Mesenchymal stem cell (in vitro differentiated cells and primary cell): ENCODE measurements at places on chromosomes 1 and 21.

- H3K4me1 ChIP-seq, result no peaks in the 10 kb centered on the region
- no peaks in the 10 kb centered on the region for H3K36me3 ChIP-seq
- H3K27ac ChIP-seq, result no peak overlapping the region
Observed at GRCh38 chr1:71733121-71733520, 549.2 kb downstream of the NEGR1 start.

DNA sequence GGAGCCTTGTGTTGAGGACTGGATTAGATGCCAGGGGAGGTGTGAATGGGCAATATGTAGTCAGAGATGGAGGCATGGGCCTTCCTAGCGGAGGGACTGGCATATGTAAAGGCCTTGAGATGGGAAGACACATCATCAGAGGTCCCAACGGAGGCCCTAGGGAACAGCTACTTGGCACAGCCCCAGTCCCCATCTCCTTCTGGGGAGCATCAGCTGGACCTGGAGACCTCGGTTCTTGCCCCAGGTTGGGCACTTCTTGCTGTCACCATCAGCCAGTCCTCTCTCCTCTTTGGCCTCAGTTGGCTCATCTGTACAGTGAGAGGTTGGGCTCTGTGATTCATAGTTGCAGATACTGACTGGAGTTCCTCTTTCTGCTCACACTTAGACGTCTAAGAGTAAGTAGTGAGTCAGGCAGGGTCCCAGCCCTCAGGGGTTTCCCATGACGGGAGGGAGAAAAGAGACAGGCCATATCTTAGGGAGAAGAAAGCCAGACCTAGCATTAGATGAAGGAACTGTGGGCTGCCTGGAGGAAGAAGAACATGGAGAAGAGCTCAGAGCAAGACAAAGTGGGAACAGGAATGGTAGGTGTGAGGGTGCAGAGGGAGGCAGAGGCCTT is 3.4 kb upstream of the MARCKSL1 start:
- no peaks in the 10 kb centered on the region for H3K27me3 ChIP-seq
- no peak overlapping the region for H3K27ac ChIP-seq
- DNase-seq, result peak; percentile 92
- no peak overlapping the region for H3K4me3 ChIP-seq

- H3K4me3 ChIP-seq, result no peak overlapping the region
- no peak for DNase-seq
- H3K36me3 ChIP-seq, result no peaks in the 10 kb centered on the region
Observed at GRCh38 chr1:902802-903201, 20.9 kb upstream of the SAMD11 start.

DNA sequence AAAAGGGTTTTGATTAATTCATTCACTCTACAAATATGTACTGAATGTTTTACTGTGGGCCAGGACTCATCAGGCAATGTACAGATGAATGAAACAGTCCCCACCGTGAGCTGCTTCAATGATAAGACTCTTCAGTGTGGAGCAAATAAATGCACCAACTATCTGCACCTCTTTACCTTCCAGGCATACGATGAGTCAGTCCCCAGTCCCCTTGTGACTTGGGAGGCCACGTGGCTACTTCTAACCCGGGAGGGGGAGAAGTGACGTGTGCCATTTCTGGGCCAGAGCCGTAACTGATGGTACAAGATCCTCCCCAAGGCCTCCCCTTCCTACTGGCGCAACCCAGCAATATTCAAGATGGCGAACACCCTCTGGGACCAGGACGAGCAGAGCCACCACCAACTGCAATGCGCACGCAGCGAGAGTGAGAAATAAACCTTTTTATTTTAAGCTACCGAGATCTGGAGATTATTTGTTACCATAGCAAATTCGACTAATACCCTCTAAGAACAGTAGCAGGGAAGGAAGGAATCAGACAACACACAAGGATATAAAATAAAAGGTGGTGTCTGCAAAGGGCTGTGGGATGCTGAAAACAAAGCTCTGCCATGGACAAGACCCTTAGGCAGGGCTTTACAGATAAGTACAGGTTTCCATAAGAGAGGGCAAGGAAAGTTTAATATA is 74.5 kb downstream of the NPHP4 start:
- no peak for DNase-seq
- no peak overlapping the region for H3K4me3 ChIP-seq
- H3K27ac ChIP-seq, result no peak overlapping the region
- no peaks in the 10 kb centered on the region for H3K36me3 ChIP-seq
- peaks cover 13% of the 10 kb centered on the region for H3K4me1 ChIP-seq

GRCh38 chr1:236480758-236481436 is 42.9 kb upstream of the LGALS8 start:
- H3K27me3 ChIP-seq, result peaks cover 3% of the 10 kb centered on the region
- no peaks in the 10 kb centered on the region for H3K36me3 ChIP-seq
- peaks cover 3% of the 10 kb centered on the region for H3K4me1 ChIP-seq
- no peak for DNase-seq

GRCh38 chr1:99365141-99365540 is 100.8 kb downstream of the PLPPR4 start:
- no peaks in the 10 kb centered on the region for H3K27me3 ChIP-seq
- no peaks in the 10 kb centered on the region for H3K36me3 ChIP-seq
- DNase-seq, result no peak
- no peaks in the 10 kb centered on the region for H3K4me1 ChIP-seq
- H3K27ac ChIP-seq, result no peak overlapping the region

DNA sequence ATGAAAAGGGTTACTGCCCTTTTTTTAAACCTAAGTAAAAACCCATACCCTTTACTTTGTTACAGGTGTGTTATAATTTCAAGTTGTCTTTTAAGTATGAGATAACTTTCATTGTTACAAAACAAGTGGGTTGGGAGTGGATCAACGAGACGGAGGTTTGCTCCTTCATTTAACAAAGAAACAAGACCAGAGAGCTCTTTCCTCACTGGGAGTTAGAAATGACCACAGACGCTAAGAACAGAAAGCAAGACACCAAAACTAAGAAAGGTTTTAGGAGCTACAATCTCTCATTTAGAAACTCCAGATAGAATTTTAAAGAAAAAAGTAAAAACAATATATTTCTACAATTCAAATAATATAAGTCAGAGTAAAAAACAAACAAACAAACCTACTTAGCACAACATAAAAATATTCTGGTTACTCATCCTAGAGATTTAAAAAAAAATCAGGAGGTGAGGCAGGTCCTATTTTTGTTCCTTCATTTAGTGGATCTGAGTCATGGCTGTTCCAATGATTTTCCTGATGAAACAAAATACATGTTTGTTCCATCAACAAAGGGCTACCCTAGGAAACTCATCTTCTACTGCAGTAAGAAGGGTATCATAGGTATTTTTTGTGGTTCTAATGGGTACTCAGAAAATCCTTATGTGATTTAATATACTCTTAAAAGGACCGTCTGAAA is 33.0 kb downstream of the APP start:
- no peaks in the 10 kb centered on the region for H3K27me3 ChIP-seq
- H3K27ac ChIP-seq, result no peak overlapping the region
- no peak overlapping the region for H3K4me3 ChIP-seq
- peaks cover 7% of the 10 kb centered on the region for H3K4me1 ChIP-seq

DNA sequence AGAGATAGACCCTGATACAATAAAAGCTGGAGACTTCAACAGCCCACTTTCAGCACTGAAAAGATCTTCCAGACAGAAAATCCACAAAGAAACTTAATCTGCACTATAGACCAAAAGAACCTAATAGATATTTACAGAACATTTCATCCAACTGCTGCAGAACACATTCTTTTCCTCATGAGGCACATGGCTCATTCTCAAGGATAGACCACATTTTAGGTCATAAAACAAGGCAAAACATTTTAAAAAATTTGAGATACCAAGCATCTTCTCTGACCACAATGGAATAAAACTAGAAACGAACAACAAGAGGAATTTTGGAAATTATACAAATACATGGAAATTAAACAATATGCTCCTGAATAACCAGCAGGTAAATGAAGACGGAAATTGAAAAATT is 15.0 kb upstream of the IL20 start:
- H3K4me1 ChIP-seq, result no peaks in the 10 kb centered on the region
- no peaks in the 10 kb centered on the region for H3K36me3 ChIP-seq
- H3K27ac ChIP-seq, result no peak overlapping the region

DNA sequence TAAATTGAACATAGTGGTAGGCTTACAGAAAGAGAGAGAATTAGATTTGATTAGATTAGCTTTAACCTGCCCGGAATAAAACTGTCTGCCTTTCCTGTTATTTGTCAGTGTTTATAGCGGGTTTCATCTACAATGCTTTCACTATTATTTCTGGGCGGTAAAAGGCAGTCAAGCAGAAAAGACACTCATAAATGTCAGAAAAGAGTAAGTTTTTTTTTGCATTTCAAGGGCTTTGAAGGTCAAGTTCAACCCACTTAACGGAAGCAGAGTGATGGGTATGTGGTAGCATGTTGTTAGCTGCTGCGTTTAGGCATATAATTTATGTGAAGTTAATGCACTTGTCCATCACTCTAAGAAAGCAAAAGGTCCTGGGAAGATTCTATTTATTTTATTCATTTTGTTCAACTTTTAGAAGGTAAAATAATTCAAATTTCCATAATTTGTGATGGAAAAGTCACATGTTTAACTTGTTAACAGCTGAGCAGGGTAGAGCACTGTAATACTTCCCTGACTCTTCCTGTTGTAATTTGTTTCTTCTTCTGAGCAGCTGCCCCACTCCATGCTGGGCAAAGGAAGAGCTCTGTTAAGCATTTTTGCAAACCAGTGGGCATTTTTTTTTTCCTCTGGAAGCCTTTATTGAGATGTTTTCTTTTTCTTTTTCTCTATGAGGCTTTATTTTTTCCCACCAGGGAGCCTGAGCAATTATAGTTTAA is 220.1 kb downstream of the ST6GALNAC3 start:
- no peaks in the 10 kb centered on the region for H3K36me3 ChIP-seq
- H3K4me1 ChIP-seq, result peaks cover 9% of the 10 kb centered on the region
- DNase-seq, result no peak
- H3K27ac ChIP-seq, result no peak overlapping the region
- H3K4me3 ChIP-seq, result no peak overlapping the region
- H3K27me3 ChIP-seq, result no peaks in the 10 kb centered on the region

DNA sequence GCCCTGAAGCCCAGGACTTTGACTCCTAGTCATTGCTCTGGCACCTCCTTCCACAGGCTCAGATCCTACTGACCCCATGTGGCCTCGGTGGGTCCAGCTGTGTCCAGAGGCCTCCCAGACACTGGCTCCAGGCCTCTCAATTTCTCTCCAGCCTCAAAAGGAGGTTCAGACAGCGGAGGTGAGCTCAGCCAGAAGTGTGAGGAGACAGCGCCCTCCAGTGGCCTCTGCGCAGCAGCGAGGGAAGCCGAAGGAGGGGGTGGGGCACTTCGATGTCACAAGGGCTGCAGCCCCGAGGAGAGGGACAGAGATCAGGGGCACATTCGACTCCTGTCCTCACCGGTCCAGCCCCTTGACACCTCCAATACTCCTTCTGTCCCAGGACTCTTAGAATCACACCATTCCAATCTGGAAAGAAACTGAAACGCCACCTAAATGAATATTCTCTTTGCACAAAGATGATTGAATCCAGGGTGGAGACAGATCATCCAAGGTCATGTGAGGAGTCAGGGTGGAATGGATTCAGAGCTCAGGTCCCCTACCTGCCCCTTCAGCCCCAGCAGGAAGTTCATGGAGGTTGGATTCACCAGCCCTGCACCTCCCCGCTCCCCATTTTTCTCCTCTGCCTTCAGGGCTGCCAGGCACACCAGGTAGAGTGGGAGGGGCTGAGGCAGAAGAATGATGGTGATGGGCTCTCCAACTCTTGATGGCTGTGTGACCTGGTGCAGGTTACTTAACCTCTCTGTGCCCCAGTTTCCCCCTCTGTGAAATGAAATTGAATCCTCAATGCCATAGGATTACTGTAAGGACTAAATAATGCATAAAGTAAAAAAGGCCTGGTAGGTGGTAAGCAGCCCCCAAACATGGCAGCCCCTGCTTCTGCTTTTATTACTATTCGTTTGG is 34.8 kb upstream of the ZBTB40 start:
- H3K4me3 ChIP-seq, result no peak overlapping the region
- peak; percentile 82 for DNase-seq
- H3K4me1 ChIP-seq, result peaks cover 27% of the 10 kb centered on the region
- H3K27ac ChIP-seq, result no peak overlapping the region
